ENCODE measurements at places on chromosomes 13 and 19. TPM values are rescaled to one million over a fixed set of nuclear protein-coding genes. Genes with fewer than 3 reads are reported as not detected.

NXNL1 gene
- total RNA-seq = not detected

PRMT1 gene
- total RNA-seq = 421 TPM

PDS5B gene
- 14.9 TPM for total RNA-seq

ZNF665 gene
- total RNA-seq = 0.69 TPM

SLC46A3 gene
- total RNA-seq = 17.1 TPM

UBE2L5 gene
- not detected for total RNA-seq

ZNF540 gene
- not detected for total RNA-seq

ZNF577 gene
- 2.9 TPM for total RNA-seq

PCSK4 gene
- total RNA-seq = not detected

SH3GL1 gene
- total RNA-seq = 79.7 TPM

ZNF543 gene
- total RNA-seq = 11.0 TPM

IGFLR1 gene
- 8.5 TPM for total RNA-seq

SLC17A7 gene
- not detected for total RNA-seq

PRR36 gene
- not detected for total RNA-seq

PDX1 gene
- not detected for total RNA-seq

LHB gene
- 0.34 TPM for total RNA-seq

TTYH1 gene
- total RNA-seq = not detected

TEAD2 gene
- total RNA-seq = 33.7 TPM

CGB5 gene
- total RNA-seq = not detected

DHDH gene
- total RNA-seq = 1.7 TPM

NOVA2 gene
- not detected for total RNA-seq

CD33 gene
- total RNA-seq = not detected

KLK8 gene
- not detected for total RNA-seq

C5AR2 gene
- not detected for total RNA-seq

TEX26 gene
- not detected for total RNA-seq

RNU6-9 gene
- total RNA-seq = not detected

ILF3 gene
- 210 TPM for total RNA-seq

PLPPR2 gene
- 22.5 TPM for total RNA-seq

ZNF880 gene
- 8.7 TPM for total RNA-seq

GFY gene
- not detected for total RNA-seq

ZNF441 gene
- 3.8 TPM for total RNA-seq

SIGLEC11 gene
- total RNA-seq = not detected

PSG2 gene
- total RNA-seq = not detected

IGSF23 gene
- not detected for total RNA-seq

Data from SJSA1 (cell line).